Urinary bladder (tissue), 4 donors: ENCODE measurements at places on chromosomes 6 and 20. TPM values are rescaled to one million over a fixed set of nuclear protein-coding genes. Genes with fewer than 3 reads are reported as not detected.

The BPI gene
- 0.09 TPM for polyA plus RNA-seq

The ARFRP1 gene
- 40.8 TPM for polyA plus RNA-seq

The PPP1R14C gene
- polyA plus RNA-seq = 0.08 TPM

The KIFC1 gene
- 1.2 TPM for polyA plus RNA-seq

The SLX4IP gene
- 1.4 TPM for polyA plus RNA-seq

The UBE2C gene
- polyA plus RNA-seq = 2.2 TPM

The RBL1 gene
- 2.4 TPM for polyA plus RNA-seq

The RNF182 gene
- 0.19 TPM for polyA plus RNA-seq

The APOBEC2 gene
- 0.41 TPM for polyA plus RNA-seq

- no peak for DNase-seq
Observed at GRCh38 chr20:9179193-9179802, 110.4 kb downstream of the PLCB4 start.

- DNase-seq = no peak
Observed at GRCh38 chr6:85005494-85005893, 241.1 kb upstream of the TBX18 start.

GRCh38 chr6:6980999-6981597 lies 126.7 kb upstream of the RREB1 start:
- DNase-seq = no peak

GRCh38 chr6:149457316-149457884 lies 27.4 kb downstream of the ZC3H12D start:
- DNase-seq = no peak

DNA sequence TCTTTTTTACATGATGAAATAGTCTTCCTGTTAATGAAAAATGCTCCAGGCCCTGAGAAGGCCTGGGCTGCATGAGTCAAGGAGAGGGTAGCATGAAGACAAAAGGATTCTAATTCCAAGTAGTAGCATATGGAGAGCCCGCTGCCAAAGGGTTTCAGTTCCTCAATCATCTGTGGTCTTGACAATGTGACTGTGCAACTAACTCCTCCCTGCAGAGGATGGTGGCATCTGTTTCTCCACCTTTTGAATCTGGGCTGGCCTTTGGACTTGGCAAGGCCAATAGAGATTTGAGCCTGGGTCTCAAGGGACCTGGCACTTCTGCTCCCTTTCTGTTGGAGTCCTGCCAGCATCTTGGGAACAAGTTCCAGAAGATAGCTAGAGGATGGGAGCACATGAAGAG lies 35.1 kb upstream of the ANKEF1 start:
- DNase-seq = no peak

- no peak for DNase-seq
Observed at GRCh38 chr6:33206027-33206863, 1.8 kb downstream of the HSD17B8 start.

DNA sequence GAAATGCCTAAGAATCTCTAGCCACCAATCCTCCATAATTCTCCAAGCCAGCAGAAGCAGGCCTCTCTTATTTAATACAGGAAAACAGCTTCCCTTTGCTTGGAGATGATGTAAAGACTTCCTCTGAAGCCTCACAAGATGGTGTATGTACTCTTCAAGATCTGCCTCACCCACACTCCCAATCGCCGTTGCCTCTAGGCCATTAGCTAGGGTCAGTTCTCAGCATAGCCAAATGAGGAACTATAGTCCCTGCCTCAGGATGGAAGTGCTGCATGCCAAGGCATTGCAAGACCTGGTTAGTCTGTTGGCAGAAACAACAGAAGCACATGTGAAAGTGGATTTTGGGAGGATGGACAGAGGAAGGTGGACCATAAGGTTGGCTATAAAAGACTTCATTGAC lies 139.1 kb downstream of the SCML4 start:
- DNase-seq = no peak

GRCh38 chr6:129497481-129498441 lies 212.2 kb downstream of the ARHGAP18 start:
- no peak for DNase-seq

- peak; percentile 6 for DNase-seq
Observed at GRCh38 chr20:33373735-33374605, 27.3 kb downstream of the CDK5RAP1 start.

GRCh38 chr6:1670711-1671462 lies 61.2 kb downstream of the FOXC1 start:
- DNase-seq = no peak

GRCh38 chr20:21389368-21389767 lies 8.0 kb downstream of the NKX2-4 start:
- no peak for DNase-seq

DNA sequence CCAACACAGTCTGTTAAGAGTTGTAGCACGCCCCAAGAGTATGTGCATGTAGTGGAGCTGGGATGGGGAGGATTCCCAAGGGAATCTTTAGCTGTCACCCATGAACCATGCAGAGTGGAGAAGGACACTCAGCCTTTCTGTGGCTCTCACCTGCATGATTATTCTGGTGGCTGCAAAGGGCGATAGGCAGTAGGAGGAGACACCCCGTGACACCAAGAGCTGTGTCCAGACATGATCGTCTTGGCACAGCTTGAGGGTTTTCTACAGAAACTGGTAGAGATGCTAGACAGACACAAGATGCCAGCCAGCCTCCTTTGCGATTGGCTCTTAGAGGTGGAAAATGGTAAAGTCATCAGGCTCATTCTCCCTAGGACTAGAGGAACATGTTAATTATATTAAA lies 3.1 kb upstream of the CSE1L start:
- DNase-seq = no peak

DNA sequence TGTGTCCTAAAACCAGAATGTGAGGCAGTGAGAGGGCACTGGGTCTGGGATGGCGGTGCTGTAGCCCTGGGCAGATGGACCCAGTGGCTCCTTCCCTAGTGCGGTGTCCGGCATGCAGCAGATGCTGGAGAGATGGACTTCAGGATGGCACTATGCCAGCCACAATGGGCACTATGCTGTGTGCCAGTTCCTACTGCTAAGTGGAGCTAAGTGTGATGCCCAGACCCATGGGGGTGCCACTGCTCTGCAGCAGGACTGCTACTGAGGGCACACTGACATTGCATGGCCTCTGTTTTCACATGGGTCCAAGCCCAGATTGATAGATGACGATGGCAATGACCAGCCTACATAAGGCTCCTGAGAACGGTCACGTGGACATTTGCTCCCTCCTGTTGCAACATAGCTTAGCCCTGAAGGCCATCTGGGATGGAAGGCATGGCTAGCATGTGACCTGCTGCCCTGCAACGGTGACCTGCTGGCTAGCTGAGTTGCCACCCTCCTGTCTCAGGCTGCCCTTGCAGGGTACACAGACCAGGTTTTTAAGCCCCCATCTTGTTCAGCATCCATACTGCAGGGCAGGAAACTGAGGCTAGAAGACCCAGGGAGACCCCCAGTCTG lies 31.3 kb upstream of the KCNK16 start:
- DNase-seq = no peak
